Progenitor cell of endocrine pancreas (in vitro differentiated cells): ENCODE measurements at places on chromosomes 2 and 18.

- no peak for DNase-seq
Measured at GRCh38 chr18:9549405-9549804, 65.0 kb downstream of the PPP4R1 start.

DNA sequence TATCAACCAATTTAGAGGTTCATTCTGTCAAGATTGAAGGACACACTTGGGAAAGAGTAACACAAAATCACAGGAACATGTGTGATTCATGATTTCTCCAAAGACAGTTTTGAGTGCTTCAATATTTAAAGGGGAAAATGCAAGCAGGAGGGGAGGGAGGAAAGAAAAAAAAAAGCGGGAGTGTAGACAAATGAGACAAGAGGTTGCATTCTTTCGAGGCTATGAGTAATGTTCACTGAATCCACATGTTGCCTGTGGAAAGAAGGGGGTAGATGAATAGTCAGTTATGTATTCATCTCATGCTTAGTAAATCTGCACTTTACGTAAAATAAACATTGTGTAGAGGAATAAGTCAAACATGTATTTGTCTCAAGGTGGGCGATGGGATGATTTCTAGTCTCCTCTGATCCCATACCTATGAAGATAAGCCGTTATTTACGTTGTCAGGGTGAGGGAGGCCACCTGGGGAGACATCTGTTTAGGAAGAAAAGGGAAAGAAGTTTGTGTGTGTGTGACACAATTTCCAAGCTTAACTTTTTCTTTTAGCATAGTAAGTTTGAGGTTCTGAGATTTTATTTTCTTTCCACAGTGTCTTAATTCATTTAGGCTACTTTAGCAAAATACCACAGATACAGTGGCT, 211.0 kb upstream of the ZC3H15 start:
- no peak for DNase-seq

DNA sequence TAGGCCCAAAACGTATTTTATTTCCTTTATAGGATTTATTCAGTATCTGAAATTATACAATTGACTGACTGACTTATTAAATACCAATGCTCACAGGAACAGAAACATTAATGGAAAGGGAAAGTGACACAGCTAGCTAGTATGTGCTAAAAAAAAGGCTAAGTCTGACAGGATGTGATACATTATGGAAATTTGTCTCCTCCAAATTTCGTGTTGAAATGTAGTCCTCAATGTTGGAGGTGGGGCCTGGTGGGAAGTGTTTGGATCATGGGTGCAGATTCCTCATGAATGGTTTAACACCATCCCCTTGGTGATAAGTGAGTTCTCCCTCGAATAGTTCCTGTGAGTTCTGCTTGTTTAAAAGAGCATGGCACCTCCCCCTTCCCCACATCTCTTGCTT, 70.6 kb upstream of the WDR75 start:
- DNase-seq: no peak

DNA sequence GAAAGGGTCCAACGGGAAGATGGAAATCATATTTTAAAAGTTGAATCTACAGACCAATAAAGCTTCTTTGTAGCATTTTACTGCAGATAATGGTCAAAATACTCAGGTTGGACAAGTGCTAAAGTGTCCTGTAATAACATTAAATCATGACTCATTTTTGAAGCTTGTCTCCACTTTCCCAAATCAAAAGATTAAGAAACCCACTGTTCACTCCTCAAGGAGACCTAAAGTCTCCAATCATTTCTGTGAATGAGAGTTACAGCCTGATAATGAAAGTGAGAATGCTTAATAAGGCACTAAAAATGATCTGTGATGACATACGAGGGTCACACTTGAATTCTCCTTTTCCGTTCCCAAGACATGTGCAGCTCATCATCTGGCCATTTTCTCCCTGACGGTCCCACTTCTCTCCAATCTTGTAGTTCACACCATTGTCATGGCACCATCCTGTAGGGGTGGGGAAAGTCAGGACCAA, 53.4 kb downstream of the ATIC start:
- no peak for DNase-seq

GRCh38 chr2:105749583-105750400, 5.1 kb downstream of the NCK2 start:
- DNase-seq: no peak

DNA sequence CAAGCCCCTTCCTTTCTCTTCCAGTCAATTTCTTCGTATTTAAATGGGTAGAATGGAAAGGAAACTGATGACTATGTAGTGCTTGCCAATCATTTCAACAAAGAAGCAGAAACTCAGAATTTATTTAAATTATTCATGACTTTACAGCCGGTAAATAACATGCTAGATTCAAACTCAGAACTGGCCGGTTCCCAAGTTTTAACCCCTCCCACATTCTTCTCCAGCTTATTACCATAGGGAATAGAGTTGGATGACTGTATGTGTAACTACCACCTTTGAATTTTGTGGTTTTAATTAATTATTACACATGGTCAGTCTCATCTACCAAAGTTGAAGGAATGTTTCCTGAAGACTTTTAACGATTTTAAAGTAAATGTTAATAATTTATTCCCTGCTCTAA, 819.3 kb upstream of the LRATD1 start:
- DNase-seq: no peak

DNA sequence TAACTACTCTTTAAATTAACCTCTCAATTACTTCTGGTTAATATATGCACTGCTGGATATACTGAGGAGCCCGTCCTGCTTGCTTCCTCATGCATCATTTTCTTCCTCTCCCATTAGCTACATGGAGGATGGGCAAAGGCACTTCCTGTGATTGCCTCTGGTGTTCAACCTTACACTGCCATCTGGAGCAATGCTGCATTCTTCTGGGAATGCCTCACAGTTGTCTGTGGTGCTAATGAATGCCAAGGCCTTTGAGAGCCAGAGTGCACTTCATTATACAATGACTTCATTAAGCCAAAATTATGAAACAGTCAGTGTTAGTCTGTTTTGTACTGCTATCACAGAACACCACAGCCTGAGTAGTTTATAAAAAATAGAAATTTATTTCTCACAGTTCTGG, 134.8 kb upstream of the DOCK10 start:
- DNase-seq: no peak

DNA sequence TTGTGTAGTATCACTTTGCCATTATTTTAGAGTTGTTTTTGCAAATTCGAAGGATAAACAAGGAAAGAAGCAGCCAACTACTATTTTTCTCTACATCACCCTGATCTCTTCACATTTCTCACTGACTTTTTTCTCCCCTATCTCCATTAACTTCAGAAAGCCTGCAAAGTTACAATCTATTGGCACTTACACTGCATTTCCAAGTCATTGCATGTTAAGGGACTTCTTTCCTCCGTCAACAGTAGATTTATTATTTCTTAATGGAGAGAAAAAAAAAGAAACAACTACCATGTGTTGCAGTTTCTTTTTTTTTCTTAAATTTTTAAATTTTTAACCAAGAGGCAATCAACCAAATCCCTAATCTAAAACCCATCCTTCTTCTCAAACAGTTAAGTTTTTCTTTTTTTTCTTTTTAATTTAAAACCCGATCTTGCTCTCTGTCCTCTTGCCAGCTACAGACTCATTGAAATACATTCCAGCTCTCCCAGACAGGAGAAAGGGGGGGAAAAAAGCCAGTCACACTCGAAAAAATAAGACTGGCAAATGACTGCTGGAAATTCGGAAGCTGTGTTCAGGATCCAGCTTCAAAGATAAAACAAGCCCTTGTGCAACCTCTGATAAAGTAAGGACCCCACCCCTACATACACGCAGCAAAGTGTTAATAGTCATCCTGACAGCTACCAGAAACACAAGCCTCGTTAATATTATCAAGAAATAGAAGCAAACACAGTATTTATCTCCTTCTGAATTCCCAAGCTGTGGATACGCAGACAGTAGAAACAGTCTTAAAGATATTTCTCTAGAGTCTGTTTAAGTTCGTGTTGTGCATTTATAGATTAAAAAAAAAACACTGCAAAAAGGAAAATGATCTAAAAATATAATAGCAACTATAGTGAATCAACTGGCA, 1.3 kb downstream of the LRRTM4 start:
- DNase-seq: no peak

GRCh38 chr18:56086176-56086575, 498.2 kb upstream of the TCF4 start:
- DNase-seq: no peak
